Fibroblast of lung (primary cell): ENCODE measurements at places on chromosomes 7 and 10. TPM values are rescaled to one million over a fixed set of nuclear protein-coding genes. Genes with fewer than 3 reads are reported as not detected.
A peak's percentile ranks its signal among the peaks of the same experiment; 100 is the strongest.

The PLXDC2 gene
- 5.1 and 12.3 TPM in 2 replicates for total RNA-seq

The NEUROG3 gene
- not detected in 2 replicates for total RNA-seq

The PGAM2 gene
- 0.26 and 0.33 TPM in 2 replicates for total RNA-seq

- no peak overlapping the region for H3K27ac ChIP-seq
- no peak for DNase-seq
Measured at GRCh38 chr7:20132585-20132984, 84.6 kb downstream of the MACC1 start.

DNA sequence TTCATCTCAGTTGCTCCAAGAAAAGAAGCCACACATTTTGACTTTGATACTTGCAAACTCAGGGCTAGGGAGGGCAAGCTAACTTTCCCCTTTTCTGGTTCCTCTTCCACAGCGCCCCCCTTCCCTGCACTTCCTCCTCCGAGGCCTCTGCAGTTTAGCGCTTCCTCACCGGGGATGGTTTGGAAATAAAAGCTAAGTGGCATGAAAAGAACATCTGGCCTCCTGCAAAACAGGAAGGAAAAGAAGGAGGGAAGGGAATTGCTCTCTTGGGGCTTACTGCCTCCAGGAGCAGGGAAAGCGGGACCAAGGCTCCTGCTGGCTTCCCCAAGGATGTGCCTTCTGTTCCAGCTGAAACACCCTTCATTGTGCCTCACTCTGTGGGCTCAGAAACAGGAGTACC, 42.3 kb downstream of the PRKCQ start:
- no peaks in the 10 kb centered on the region for H3K36me3 ChIP-seq
- no peaks in the 10 kb centered on the region for H3K27me3 ChIP-seq
- H3K4me3 ChIP-seq = no peak overlapping the region
- H3K4me1 ChIP-seq = no peaks in the 10 kb centered on the region
- DNase-seq = no peak

DNA sequence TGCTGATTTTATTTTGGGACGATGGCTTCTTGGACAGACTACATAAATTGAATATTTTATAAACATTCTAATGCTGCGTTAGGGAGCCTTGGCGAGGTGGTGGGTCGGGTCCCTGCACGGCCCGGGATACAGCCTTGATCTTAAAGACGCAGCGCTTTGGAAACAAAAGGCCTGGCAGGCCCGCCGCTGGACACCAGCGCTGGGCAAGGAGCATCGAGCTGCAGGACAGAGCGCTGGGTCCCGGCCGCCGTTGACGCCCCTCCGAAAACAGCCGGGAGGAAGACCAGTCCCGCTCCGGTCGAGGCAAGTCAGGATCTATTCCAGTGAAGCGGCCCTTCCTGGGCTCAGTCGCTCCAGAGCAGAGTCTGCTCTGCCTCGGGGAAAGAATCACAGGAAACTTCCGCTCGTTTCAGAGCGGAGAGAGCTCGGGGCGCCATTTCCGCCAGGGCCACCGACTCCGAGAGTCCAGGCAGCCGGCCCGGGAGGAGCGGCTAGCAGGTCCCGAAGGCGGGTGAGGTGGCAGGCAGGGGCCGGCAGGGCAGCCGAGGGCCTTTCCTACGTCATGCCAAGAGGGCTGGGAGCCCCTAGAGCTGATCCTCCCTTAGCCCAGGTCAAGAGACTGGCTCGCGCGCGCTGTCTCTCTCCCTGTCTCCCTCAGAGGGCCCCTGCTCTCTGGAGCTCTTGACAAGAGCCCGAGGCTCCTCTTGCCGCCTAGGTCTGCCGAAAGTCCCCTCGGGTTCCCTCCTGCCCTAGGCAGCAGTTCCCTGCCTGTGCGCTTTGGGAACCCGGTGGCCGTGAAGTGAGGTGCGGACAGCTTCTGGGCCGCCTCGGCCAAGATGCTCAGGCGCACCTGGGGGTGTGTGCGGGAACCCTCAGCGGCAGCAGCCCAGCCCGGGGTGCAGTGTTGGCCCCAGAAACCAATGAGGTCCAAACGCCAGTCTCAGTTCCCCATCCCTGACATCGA, 1.4 kb upstream of the DRGX start:
- H3K4me1 ChIP-seq = no peaks in the 10 kb centered on the region
- peaks cover 64% of the 10 kb centered on the region for H3K27me3 ChIP-seq
- no peak overlapping the region for H3K27ac ChIP-seq

GRCh38 chr10:88901206-88901983, 21.4 kb downstream of the STAMBPL1 start:
- H3K27me3 ChIP-seq = no peaks in the 10 kb centered on the region
- peaks cover 7% of the 10 kb centered on the region for H3K36me3 ChIP-seq
- no peak overlapping the region for H3K27ac ChIP-seq
- H3K4me3 ChIP-seq = no peak overlapping the region
- DNase-seq = no peak
- H3K4me1 ChIP-seq = peaks cover 20% of the 10 kb centered on the region

The FBXL13 gene
- 0.66 and 1.0 TPM in 2 replicates for total RNA-seq

The GRID2IP gene
- total RNA-seq = not detected in 2 replicates

GRCh38 chr10:15780353-15781135, 60.8 kb upstream of the ITGA8 start:
- DNase-seq = peak; percentile 23
- no peaks in the 10 kb centered on the region for H3K4me1 ChIP-seq
- H3K27me3 ChIP-seq = no peaks in the 10 kb centered on the region
- H3K4me3 ChIP-seq = no peak overlapping the region
- H3K27ac ChIP-seq = no peak overlapping the region

- no peak overlapping the region for H3K27ac ChIP-seq
- DNase-seq = no peak
- H3K27me3 ChIP-seq = no peaks in the 10 kb centered on the region
- no peaks in the 10 kb centered on the region for H3K4me1 ChIP-seq
- no peaks in the 10 kb centered on the region for H3K36me3 ChIP-seq
Measured at GRCh38 chr7:92875173-92875572, 38.8 kb upstream of the CDK6 start.

DNA sequence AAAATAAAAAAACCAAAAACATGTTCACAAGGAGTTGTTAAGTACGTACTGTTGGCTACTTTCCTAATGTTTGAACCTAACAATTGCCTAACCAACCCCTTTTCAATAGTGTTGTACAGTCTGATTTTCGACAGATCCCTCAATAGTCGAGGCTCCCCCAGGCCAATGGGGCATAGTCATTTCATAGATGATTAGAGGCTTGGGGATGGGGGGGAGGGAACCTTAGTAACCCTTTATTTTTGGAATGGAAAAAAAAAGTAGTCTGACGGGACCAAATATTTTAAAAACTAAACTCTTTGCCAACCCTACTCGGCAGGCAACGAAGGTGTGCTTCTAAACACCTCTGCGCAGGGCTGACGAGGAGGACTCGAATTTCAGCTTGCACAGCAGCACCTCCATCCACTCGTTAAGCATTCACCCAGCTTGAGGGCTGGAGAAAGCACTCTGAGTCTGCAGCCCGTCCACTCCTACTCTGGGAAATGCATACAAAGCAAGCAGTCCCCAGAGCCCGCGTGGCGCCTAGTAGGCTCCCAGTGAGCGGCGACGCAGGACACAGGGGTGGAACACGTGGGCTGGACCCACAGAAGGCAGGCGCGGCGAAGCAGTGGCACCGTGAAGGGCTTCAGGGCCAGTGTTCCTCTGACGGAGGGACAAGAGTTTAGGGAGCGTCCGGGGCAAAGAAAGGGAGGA, 899 bp downstream of the PUS7 start:
- peak overlapping the region; percentile 90 for H3K27ac ChIP-seq
- H3K4me1 ChIP-seq = peaks cover 2% of the 10 kb centered on the region
- no peaks in the 10 kb centered on the region for H3K27me3 ChIP-seq
- no peaks in the 10 kb centered on the region for H3K36me3 ChIP-seq
- peak overlapping the region; percentile 71 for H3K4me3 ChIP-seq

DNA sequence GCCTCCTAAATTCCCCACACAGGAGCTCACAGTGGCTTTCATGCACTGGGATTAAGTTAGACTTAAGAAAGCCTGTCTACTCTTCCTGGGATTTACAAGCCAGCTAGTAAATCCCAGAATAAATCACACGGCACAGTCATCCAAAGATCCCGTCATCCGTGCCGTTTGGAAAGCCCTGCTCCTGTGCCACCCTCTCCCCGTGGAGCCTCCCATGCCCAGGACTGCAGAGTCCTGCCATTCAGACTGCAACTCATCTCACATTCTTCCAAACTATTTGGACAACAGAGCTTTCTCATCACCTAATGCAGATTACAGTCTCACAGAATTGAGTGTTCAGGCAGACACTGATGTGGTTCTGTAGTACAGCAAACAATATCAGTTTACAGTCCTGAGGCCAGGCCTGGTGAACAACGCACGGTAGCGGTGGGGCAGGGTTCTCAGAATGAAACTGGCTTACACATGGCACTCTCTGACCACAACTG, 166.5 kb downstream of the EGFR start:
- no peak overlapping the region for H3K4me3 ChIP-seq
- H3K36me3 ChIP-seq = peaks cover 35% of the 10 kb centered on the region
- peak; percentile 35 for DNase-seq
- peak overlapping the region; percentile 61 for H3K27ac ChIP-seq
- H3K4me1 ChIP-seq = peaks cover 20% of the 10 kb centered on the region

- no peaks in the 10 kb centered on the region for H3K27me3 ChIP-seq
- no peaks in the 10 kb centered on the region for H3K36me3 ChIP-seq
- no peak overlapping the region for H3K27ac ChIP-seq
- no peaks in the 10 kb centered on the region for H3K4me1 ChIP-seq
- no peak overlapping the region for H3K4me3 ChIP-seq
- no peak for DNase-seq
Measured at GRCh38 chr10:81576336-81576735, 298.7 kb upstream of the NRG3 start.

The RELN gene
- total RNA-seq = 0.33 and 1.8 TPM in 2 replicates

- H3K4me3 ChIP-seq = no peak overlapping the region
- H3K27ac ChIP-seq = no peak overlapping the region
- no peaks in the 10 kb centered on the region for H3K36me3 ChIP-seq
Measured at GRCh38 chr7:24082826-24083225, 201.2 kb upstream of the NPY start.

- H3K36me3 ChIP-seq = no peaks in the 10 kb centered on the region
- H3K27ac ChIP-seq = no peak overlapping the region
- DNase-seq = peak; percentile 54
- H3K4me3 ChIP-seq = no peak overlapping the region
- H3K4me1 ChIP-seq = no peaks in the 10 kb centered on the region
- no peaks in the 10 kb centered on the region for H3K27me3 ChIP-seq
Measured at GRCh38 chr10:23067939-23068775, 27.2 kb upstream of the MSRB2 start.

- no peaks in the 10 kb centered on the region for H3K27me3 ChIP-seq
- no peak overlapping the region for H3K27ac ChIP-seq
- no peaks in the 10 kb centered on the region for H3K36me3 ChIP-seq
- no peak for DNase-seq
- no peak overlapping the region for H3K4me3 ChIP-seq
- H3K4me1 ChIP-seq = peaks cover 16% of the 10 kb centered on the region
Measured at GRCh38 chr10:77496941-77497420, 140.6 kb downstream of the KCNMA1 start.

The BUD23 gene
- total RNA-seq = 30.8 and 31.9 TPM in 2 replicates

DNA sequence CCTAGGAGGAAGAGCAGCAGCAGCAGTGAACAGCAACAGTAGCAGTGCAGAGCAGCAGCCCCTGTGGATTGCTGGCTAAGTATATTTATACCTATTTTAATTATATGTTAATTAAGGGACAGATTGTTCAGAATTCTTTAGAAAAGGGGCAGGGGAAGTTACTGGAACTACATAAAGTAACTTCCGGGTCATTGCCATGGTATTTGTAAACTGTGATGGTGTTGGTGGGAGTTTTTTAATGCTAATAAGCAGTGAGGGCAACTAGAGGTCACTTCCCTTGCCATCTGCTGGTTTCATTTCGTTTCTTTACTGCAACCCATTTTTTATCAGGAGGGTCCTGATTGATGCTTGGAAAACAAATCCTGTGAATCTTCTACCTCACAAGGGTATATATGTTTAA, 229.8 kb upstream of the PODXL start:
- H3K36me3 ChIP-seq = no peaks in the 10 kb centered on the region
- H3K27me3 ChIP-seq = no peaks in the 10 kb centered on the region
- H3K4me1 ChIP-seq = no peaks in the 10 kb centered on the region
- no peak overlapping the region for H3K4me3 ChIP-seq

GRCh38 chr10:75466886-75467285, 35.5 kb downstream of the LRMDA start:
- H3K27me3 ChIP-seq = no peaks in the 10 kb centered on the region
- H3K4me3 ChIP-seq = no peak overlapping the region
- no peaks in the 10 kb centered on the region for H3K36me3 ChIP-seq
- peaks cover 7% of the 10 kb centered on the region for H3K4me1 ChIP-seq
- H3K27ac ChIP-seq = no peak overlapping the region

The CFTR gene
- total RNA-seq = under 0.01 and 0.26 TPM in 2 replicates

DNA sequence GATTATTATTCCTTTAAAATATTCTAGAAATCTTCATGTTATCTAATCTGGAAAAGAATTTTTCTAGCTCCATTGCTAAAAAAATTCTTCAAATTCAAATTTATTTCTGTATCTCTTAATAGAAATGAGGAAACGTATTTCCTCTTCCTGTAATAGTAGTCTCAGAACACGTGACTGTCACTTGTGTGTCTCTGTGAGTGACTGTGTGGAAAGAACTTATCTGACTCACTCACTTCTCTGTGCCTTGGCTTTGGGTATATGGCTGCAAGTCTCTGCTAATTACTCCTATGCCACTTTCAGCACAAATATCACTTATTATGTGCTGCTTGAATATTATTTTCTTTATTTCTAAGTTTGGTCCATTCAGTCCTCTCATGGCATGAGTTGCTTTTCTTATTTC, 132.7 kb downstream of the CNTNAP2 start:
- no peaks in the 10 kb centered on the region for H3K27me3 ChIP-seq
- no peak for DNase-seq
- H3K4me3 ChIP-seq = no peak overlapping the region
- no peaks in the 10 kb centered on the region for H3K36me3 ChIP-seq
- no peaks in the 10 kb centered on the region for H3K4me1 ChIP-seq

GRCh38 chr10:69489506-69490090, 38.3 kb downstream of the TSPAN15 start:
- no peak overlapping the region for H3K4me3 ChIP-seq
- no peak overlapping the region for H3K27ac ChIP-seq
- H3K4me1 ChIP-seq = no peaks in the 10 kb centered on the region
- DNase-seq = no peak
- H3K27me3 ChIP-seq = peaks cover 10% of the 10 kb centered on the region

- H3K4me3 ChIP-seq = no peak overlapping the region
- peak; percentile 83 for DNase-seq
- H3K4me1 ChIP-seq = peaks cover 5% of the 10 kb centered on the region
- no peak overlapping the region for H3K27ac ChIP-seq
- no peaks in the 10 kb centered on the region for H3K36me3 ChIP-seq
Measured at GRCh38 chr10:90968328-90969081, 47.6 kb upstream of the ANKRD1 start.

The TMEM236 gene
- total RNA-seq = under 0.01 and 0.17 TPM in 2 replicates

The SFRP5 gene
- total RNA-seq = not detected in 2 replicates

The MMRN2 gene
- total RNA-seq = 0.77 and 2.1 TPM in 2 replicates

DNA sequence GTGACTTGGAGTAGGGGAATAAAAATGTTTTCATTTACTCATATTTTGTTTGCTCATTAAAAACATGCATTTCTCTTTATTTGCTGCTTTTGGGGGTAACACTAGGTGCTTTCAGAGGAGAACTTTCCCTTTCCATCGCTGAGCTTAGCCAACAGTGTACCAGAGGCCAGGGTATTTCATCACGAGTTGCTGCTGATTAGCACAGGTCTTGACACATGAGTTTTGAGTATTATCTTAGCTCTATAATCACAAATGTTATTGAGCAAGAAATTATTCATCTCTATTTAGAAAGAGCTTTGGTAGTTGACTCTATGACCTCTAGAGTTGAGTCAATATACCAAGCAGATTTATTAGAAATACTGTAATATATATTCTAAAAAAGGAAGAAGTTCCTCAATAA, 375.9 kb downstream of the NXPH1 start:
- no peaks in the 10 kb centered on the region for H3K27me3 ChIP-seq
- no peaks in the 10 kb centered on the region for H3K4me1 ChIP-seq
- DNase-seq = no peak
- H3K4me3 ChIP-seq = no peak overlapping the region

The MINPP1 gene
- total RNA-seq = 24.4 and 25.7 TPM in 2 replicates

GRCh38 chr10:22369434-22370072, 24.3 kb downstream of the SPAG6 start:
- no peaks in the 10 kb centered on the region for H3K4me1 ChIP-seq
- no peak overlapping the region for H3K4me3 ChIP-seq
- no peak overlapping the region for H3K27ac ChIP-seq
- H3K27me3 ChIP-seq = no peaks in the 10 kb centered on the region
